Stimulated activated CD4-positive, alpha-beta T cell treated with anti-CD3 and anti-CD28 coated beads, TNF-alpha, amount 100 ng/mL, for 1 hour (primary cell): ENCODE measurements at places on chromosomes 6 and 20.

- no peak for DNase-seq
These were observed 34.9 kb downstream of the COL12A1 start for GRCh38 chr6:75170691-75171560.

DNA sequence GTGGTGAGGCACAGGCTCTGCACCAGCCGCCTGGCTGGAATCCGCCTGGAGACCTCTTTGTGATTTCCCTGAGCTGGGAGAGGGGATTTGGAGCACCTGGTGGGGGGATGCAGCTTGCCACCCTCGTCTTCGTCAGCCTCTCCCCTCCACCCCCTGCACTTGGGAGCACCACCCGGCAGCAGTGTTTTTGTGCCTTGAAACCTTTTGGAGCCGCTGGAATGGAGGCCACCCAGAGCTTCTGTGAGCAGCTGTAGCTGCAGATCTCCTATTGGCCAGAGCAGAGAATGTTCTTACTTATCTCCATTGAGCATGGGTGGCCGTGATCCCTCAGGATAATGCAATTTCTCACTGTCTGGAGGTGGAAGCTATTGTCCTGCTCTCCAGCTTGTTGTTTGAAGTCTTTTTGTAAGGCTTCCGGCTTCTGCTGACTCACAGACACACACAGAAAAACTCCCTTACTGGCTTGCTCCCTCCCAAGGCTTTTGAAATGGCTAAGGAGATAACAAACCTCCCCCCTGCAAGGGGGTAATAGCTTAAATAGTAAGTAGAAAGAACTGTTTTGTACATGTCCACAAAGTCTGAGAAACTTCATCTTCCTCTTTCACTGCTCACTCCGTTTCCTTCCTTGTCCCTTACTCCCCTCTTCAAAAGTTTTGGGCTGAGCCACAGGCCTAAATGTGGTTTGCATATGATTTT, 271.2 kb downstream of the PRL start:
- DNase-seq, result no peak

DNA sequence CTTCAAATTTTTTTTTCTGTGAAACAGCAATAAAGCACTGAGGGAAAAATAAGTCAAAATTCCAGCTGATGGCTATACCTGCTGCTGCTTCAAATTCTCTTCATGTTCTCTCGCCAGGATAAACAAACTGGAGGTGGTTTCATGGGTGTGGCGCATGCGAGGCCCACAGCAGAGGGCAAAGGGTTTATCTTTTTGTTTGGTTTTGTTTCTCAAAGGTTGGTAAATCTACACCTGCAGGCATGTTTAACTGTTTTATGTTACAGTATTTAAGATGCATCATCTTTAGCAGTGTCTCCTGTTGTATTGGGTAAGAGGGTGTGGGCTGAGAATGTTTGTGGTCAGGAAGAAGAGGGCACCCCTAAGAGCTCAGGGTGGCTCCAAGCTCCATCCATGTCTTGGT, 342.2 kb downstream of the CDH26 start:
- no peak for DNase-seq

- no peak for DNase-seq
These were observed 747.3 kb downstream of the COL12A1 start for GRCh38 chr6:74458536-74458935.

GRCh38 chr6:4606821-4607704, 169.1 kb upstream of the CDYL start:
- no peak for DNase-seq
